Activated naive CD4-positive, alpha-beta T cell treated with anti-CD3 and anti-CD28 coated beads, Interleukin-2, amount 50 U/mL, for 72 hours (primary cell): ENCODE measurements at places on chromosomes 3 and 15. TPM values are rescaled to one million over a fixed set of nuclear protein-coding genes. Genes with fewer than 3 reads are reported as not detected.

GRCh38 chr15:89330881-89331595, 3.6 kb downstream of the POLG start:
- DNase-seq: peak; percentile 7

DNA sequence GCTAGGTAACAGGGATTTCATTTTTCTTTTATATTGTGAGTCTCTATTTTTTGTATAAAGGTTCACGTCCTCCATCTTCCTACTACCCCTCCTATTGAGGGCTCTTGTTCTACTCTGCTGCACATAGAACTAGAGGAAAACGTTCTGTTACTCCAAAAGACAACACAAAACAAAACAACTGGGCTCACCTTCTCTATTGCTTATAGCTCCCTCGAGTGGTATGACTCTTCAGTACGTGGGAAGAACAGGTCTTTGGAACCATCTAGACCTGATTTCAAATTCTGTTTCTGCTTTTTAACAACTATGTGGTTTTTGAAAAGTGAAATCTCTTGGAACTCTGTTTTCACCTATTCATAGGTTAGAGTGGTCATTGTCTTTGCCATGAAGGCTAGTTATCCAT, 515.3 kb downstream of the SOX2 start:
- DNase-seq: no peak

DNA sequence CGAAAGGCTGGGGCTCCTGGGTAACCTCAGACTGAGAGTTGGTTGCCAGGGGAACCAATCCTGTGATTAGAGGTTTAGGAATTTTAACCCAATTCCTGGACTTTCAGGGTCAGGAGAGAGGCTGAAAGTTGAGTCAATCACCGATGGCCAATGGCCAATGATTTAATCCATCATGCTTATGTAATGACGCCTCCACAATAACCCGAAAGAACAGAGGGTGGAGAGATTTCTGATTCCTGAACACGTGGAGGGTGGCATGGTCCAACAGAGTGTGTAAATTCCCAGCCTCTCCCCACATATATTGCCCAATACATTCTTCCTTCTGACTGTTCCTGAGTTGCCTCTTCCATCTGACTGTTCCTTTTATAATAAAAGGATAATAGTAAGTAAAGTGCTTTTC, 137.2 kb upstream of the CBLB start:
- no peak for DNase-seq

DNA sequence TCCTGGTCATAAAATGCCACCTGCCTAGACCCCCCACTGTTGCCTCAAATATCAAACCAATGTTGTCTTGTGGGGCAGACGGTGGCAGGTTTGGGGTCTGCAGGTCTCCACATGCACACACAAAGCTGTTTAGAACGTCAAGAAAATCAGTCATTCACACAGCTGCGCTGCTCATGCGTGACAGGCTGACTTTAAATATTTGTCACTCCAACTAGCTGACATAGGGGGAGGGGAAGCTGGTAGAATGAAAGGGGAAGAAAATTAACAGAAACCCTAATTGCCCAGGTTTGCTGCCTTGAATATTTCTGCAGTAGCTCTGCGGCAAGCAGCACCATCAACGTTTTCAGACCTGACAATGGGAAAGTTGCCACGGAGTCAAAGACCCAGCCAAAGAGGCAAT, 201.8 kb downstream of the ABHD5 start:
- DNase-seq: no peak

- no peak for DNase-seq
Observed at GRCh38 chr3:147616998-147617619, 207.9 kb downstream of the ZIC1 start.

DNA sequence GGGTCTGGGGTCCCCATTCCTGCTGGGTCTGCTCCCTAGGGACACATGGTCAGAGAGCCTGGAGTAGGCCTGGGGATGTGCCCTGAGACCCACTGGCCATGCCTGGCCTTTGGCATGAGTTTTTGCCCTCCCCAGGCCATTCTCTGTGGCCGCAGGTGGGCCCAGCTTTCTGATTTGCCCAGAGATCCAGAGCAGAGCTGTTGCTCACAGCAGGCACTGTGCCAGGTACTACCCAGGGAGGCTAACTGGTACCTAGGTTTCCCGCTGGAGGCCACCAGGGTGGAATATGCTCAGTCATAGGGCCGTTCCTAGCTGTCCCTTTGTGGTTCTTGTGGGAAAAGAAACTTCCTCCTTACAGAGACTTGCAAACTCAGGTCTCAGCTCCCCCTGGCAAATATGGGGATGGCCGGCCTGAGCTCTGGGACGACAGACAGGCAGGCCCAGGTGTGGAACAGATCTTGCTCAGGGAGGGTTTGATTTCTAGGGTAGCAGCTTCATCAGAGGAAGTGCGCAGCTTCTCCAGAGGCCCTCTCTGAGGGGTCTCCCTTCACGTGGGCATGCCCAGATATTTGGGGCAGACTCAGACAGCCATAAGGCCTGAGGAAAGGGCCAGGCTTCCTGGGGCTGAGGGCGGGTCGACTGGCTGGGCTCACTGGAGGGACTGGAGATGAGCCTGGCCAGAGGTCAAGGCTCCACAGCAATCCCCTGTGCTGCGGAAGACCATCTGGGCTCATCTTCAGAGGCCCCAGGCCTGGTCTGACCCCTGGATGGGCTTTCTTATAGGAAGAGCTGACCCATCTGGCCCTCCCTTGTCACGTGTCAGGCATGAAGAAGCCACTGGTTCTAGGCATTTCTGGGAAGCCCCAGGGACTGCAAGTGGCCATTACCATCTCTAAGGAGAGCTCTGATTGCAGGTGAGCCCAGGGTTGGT, 28.0 kb downstream of the ACAA1 start:
- no peak for DNase-seq

Gene SLC9A9
- total RNA-seq: 2.5 TPM

Gene PLA2G4E
- not detected for total RNA-seq
